Stimulated activated CD8-positive, alpha-beta memory T cell treated with anti-CD3 and anti-CD28 coated beads, Interleukin-7, amount 100 ng/mL, for 24 hours (primary cell): ENCODE measurements at places on chromosomes 6 and 20.

GRCh38 chr6:166911248-166911677 lies 45.1 kb downstream of the RNASET2 start:
- DNase-seq, result no peak

- peak; percentile 75 for DNase-seq
Observed at GRCh38 chr6:87472525-87473418, at the start of gene SLC35A1. Gene SLC35A1 (plus strand): TSS chr6:87472974. CDS start chr6:87473004, 30 bp downstream.

- no peak for DNase-seq
Observed at GRCh38 chr6:35064757-35065440, 76.2 kb downstream of the TCP11 start.

DNA sequence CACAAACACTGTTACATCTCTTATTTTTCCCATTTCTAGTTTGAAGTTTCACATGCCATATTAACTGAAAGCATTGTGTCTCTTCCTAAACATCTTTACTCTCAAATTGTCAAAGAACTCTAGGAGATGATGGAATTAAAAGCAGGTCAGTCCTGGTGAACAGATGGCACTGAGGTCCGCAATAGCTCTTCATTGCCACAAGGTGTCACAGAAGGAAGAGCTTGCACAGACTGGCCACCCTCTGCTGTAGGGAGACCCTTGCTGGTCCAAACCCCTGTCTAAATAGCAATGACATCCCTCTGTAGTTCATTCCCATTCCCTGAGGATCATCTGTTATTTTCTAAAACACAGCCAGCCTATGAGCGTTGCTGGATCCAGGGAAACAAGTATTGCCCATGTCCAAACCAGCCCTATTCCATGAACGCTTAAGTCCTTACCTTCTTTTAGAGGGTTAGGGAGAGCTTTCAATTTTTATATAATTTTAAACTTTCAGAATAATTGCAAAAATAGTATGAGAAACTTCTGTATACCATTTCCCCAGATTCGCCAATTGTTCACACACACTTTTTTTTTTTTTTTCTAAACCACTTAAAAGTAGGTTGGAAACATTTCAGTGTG lies 10.1 kb upstream of the HDAC2 start:
- DNase-seq, result no peak

GRCh38 chr6:107353773-107354382 lies 105.5 kb downstream of the PDSS2 start:
- no peak for DNase-seq
